ENCODE measurements at places on chromosomes 3 and 15. TPM values are rescaled to one million over a fixed set of nuclear protein-coding genes. Genes with fewer than 3 reads are reported as not detected.

The GPR15 gene
- not detected for polyA plus RNA-seq

The FETUB gene
- not detected for polyA plus RNA-seq

DNA sequence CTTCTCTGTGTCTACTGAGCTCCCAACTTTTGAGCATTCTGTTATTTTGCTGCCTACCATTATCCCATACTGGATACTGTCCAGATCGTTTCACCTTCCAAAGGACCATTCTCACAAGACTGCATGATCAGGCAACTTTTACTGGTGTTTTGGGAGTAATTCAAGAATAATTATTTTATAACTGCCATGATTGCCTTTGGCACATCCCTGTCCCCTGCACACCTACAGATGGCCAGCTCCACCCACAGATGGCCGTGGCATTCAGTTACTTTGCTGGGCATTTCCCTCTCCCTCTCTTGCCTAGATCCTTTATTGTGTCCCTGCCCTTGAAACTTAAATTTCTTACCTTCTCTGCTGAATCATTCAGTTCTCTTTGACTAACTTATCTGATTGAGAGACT lies 263.9 kb downstream of the DIPK2A start:
- no peak for DNase-seq

- peak; percentile 94 for DNase-seq
These were observed at the start of gene ZBTB38 for GRCh38 chr3:141368062-141368924. ZBTB38 (plus strand) TSS chr3:141368504; CDS start chr3:141442389, 73,885 bp downstream.

GRCh38 chr3:18099611-18100010 lies 325.5 kb downstream of the SATB1 start:
- no peak for DNase-seq

The ANKRD63 gene
- not detected for polyA plus RNA-seq

DNA sequence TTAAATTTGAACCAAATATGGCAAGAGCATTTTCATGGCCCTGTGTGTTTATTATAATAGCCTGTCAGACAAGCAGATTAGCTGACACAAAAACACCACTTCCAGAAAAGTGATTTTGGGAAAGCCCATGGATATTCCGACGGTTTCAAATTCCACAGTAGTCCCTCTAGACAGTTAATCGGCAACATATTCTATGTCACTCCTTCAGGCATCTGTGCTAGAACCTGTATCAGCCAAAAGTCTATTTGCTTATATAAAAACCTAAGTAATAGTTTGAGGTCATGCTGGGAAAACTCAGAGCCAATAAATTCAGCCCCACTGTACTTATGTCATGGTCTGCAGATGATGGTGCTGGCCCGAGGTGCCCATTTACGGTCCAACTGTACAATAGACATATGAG lies 110.2 kb upstream of the ARHGEF26 start:
- no peak for DNase-seq

DNA sequence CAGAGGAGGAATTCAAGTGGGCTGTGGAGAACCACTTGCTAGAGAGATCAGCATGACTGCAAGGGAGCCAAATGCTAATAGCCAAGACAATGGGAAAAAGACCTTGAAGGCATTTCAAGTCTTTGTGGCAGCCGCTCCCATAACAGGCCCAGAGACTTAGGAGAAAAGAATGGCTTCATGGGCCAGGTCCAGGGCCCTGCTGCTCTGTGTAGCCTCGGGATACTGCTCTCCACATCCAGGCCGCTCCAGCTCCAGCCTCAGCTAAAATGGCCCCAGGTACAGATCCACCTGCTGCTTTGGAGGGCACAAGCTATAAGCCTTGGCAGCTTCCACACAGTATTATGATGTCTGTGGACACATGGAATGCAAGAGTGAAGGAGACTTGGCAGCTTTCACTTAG lies 157.7 kb downstream of the NECTIN3 start:
- DNase-seq: no peak

- DNase-seq: no peak
These were observed 314.7 kb upstream of the CNTN4 start for GRCh38 chr3:1783995-1784394.

The ROBO2 gene
- polyA plus RNA-seq: 0.06 TPM

The RHCG gene
- polyA plus RNA-seq: not detected

GRCh38 chr3:125212509-125213363 lies at the start of gene SLC12A8:
SLC12A8 (minus strand) TSS chr3:125212748; CDS start chr3:125211349, 1,399 bp downstream.
- DNase-seq: no peak

DNA sequence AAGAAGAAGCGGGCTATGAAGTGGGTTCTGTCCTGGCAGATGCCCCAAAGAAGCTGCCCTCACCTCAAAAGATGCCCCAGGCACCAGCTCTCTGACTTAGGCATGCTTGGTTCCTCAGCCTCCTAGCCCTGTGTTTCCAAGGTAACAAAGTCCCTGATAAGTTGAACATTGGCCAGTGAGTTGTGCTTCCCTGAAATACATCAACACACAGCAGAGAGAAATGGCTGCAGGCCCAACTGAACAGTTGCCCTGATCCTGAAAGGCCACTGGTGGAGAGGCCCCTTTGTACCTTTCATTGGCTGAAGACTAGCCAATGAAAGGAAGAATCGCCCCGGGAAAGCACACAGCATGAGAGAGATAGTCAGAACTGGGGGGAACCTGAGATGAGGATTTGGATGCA lies 169.9 kb upstream of the CTNNB1 start:
- DNase-seq: no peak

The AADACL2 gene
- not detected for polyA plus RNA-seq

DNA sequence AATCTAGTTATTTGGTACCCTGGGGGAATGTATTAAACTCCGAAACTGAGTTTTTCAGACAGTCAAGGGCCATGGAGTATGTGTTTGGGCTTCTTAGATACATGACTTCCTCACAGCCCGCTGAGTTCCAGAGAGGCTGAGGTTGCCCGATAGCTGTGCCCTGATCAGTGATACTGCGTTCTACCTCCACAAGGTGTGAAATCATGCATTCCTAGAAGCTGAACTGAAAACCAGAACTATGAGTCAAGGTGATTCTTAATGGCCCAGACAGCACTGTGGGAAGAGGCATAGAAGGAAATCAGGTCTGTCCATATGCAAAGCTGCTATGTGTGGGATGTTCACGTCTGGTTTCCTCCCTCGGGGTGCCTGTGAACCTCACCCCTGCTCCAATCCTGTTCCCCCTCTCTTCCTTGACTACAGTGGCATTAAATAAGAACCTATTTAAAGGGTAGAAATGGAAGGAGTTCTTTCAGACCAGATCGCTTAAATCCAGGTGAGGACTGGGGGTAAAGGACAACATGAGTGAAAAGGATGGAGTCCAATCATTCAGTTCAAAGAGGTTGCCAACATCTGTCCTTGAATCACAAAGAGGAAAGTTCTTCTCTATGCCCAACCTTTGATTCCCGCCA lies 74.3 kb downstream of the MYO1E start:
- no peak for DNase-seq

DNA sequence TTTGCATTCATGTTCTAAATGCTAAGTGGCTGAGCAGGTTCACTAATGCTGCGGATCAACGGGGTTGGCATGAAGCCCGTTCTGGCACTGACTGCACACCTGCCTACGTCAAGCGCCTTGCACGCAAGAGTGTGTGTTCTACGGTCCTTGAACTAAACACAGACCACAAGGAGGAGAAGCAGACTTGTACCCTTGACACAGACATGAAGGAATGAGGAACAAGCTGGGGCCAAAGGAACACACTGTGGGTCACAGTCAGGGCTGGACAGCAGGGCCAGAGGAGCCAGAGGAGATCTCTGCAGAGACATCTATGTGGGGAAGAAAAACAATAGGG lies 48.0 kb upstream of the LDHAL6B start:
- no peak for DNase-seq

GRCh38 chr3:38264353-38264771 lies 1.2 kb upstream of the SLC22A13 start:
- DNase-seq: no peak

GRCh38 chr3:3165241-3165640 lies 14.2 kb downstream of the CRBN start:
- DNase-seq: no peak

DNA sequence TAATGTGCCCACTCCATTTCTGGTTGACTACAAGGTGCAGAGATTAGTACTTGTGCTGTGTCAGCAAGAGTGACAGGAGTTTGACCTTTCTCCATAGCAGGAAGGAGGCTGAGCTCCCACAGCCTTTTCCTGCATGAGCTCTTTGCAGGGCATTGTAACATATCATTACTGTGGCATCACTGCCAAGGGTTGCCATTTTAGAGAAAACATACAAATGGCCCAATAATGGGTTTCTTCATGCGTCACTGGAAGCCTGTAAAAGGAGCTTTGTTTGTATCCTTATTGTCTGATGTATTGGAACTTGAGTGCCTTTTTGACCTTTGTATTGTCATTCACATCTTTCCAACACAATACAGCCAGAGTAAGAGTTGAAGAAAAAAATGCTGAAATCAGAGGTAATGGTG lies 323.0 kb upstream of the CDIN1 start:
- DNase-seq: no peak

GRCh38 chr3:11434563-11435096 lies 162.4 kb downstream of the ATG7 start:
- no peak for DNase-seq

- DNase-seq: no peak
These were observed 191.5 kb upstream of the SLC24A5 start for GRCh38 chr15:47929138-47929803.

DNA sequence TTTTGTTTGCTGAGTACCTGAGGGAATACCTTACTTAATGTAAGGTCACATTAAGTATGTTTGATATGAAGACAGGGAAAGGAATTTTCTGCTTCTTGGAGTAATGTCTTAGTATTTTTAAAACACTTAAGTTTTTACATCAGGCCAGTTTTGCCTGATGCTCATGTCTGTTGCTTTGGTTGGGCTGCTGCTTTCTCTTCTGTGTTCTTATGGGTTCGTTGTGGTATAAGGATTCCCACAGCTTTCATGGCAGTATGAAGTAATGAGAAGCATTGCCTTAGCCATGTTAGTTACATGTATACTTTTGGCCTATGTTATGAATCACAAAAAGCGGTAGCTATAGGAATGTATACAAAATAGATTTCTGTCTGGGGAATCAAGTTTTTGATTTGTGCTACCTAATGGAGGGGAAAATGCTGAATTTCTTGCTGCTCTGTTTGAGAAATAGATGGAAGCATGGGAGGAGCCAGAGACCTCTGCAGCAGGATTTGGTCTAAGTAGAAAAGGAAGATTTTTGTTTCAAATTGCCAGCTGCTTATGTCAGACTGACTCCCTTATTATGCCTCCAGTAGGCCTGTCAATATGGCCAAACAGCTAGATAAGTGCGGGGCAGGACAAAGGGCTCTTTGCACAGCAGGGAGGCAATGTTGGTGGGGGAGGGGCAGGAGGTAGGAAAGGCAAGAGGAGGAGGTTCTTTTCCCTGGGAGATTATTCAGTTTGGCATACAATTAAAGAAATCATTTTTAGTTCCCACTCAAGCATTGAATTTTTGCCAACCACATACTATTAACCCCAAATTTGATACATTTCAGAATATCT lies 5.2 kb downstream of the SETD5 start:
- no peak for DNase-seq

DNA sequence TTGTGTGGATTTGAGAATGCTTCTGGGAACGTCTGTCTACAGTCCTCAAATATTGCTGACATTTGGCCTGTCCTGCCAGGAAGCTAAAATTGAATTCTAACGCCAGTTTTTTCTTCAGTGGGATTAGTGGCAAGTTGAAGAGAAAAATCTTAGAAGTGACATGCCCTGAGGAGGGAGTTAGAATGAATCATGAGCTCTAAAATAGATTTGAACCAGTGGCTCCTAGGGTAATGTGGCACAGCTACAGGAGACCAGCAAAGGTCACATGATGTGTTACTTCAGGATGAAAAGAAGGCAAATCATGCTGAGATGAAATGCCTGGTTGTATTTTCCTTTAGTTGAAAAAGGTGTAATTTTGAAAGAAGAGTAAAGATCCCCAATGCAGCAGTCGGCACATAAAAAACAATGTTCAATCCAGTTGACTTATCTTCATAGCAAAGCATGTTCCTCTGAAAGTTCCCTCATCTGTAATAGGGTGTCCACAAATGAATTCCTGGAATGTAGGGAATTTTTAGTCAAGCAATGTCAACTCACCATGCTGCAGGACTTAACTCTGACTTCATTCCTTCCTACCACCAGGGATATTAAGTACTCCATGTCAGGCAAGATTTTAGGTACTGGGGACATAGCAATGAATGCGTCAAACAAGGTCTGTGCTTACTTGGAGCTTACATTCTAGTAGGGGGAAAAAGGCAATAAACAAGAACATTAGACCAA lies 171.6 kb downstream of the CADPS start:
- no peak for DNase-seq

GRCh38 chr3:66140106-66140505 lies 80.7 kb upstream of the SLC25A26 start:
- DNase-seq: no peak
